ENCODE measurements at places on chromosomes 1 and 21. TPM values are rescaled to one million over a fixed set of nuclear protein-coding genes. Genes with fewer than 3 reads are reported as not detected.

- DNase-seq = no peak
These were observed 52.6 kb downstream of the GNG12 start for GRCh38 chr1:67780637-67781036.

DNA sequence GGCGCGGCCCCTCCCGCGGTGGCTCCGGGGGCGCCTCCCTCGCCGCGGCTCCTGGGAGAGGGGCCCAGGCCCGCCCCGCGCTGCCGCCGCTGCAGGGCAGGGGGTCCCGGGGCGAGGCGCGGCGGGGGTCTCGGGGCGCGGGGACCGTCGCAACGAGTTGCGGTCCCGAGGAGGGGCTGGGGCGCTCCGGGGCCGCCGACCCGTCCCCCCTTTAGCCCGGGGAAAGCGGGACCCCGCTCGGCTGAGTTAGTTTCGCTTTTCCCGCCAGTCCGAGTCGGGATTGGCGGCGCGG, 493 bp downstream of the SPSB1 start:
- no peak for DNase-seq

DNA sequence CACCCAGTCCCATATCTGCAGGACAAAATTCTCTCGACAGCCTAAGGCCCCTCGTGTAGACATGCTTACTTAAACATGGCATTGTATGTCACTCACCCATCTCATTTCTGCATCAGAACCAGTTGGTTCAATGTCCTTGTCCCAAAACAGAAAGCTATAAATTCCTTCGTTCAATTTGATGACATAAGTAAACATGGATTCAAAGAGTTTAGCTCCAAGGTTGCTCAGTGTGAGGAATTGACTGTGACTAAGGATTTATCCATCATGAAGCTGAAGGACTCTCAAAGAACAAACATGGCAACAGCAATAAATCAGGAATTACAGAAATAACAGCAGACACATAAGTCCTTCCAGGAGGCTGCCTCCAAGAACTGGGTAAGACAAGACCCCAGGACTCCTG, 237.2 kb downstream of the TOMM20 start:
- no peak for DNase-seq

GRCh38 chr1:189821833-189822232, 655.8 kb downstream of the BRINP3 start:
- no peak for DNase-seq

- DNase-seq = no peak
These were observed 1.2 kb downstream of the MAN1C1 start for GRCh38 chr1:25617625-25618432.

Gene CIART
- total RNA-seq = 0.86 TPM
